ENCODE measurements at places on chromosomes 1 and 21. TPM values are rescaled to one million over a fixed set of nuclear protein-coding genes. Genes with fewer than 3 reads are reported as not detected.

Gene FALEC
- total RNA-seq, result not detected

Gene FCRL6
- total RNA-seq, result not detected

Gene SPRR1A
- total RNA-seq, result not detected

Gene C1orf115
- total RNA-seq, result 5.6 TPM

Gene IGSF3
- total RNA-seq, result 26.5 TPM

Gene OR2T35
- total RNA-seq, result not detected

Gene CA14
- not detected for total RNA-seq

Gene SAMD13
- total RNA-seq, result 0.69 TPM

Gene TGFB2
- total RNA-seq, result 33.7 TPM

Gene INSRR
- not detected for total RNA-seq

Gene PROK1
- total RNA-seq, result not detected

Gene OR2AK2
- total RNA-seq, result not detected

Gene ADAMTSL4
- 3.4 TPM for total RNA-seq

Gene OR2M5
- not detected for total RNA-seq

Gene TRNP1
- total RNA-seq, result 199 TPM

Gene PTPN22
- not detected for total RNA-seq

Gene GJA8
- not detected for total RNA-seq

Data from A549 treated with DMSO at 1 μM for 4 hours (cell line).